Lung (tissue), 17 donors: ENCODE measurements at places on chromosomes 3 and 15. TPM values are rescaled to one million over a fixed set of nuclear protein-coding genes. Genes with fewer than 3 reads are reported as not detected.

TIMP4 gene
- 17.2 TPM for total RNA-seq

TPRG1 gene
- total RNA-seq: 10.5 TPM

HIGD2B gene
- total RNA-seq: not detected

SLCO2A1 gene
- total RNA-seq: 131 TPM

DNA sequence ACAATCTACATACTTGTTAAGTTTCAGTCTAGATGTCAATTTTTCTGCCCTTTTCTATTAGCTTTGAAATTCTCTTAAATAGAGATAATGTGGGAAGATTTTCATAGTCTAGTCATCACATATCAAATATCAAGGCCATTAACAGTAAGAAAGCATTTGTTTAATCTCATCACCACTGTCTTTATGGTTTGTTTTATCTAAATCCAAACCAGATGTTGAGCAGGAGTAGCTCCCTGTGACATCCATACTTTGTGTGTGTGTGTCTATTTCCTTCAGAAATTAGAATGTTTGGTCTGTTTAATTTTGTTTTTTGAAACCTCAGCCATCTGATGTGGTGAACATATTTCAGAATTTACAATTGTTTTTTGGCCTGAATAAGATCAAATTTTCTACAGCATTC is 23.1 kb upstream of the GOLGA8B start:
- peak; percentile 73 for DNase-seq

SPATA12 gene
- total RNA-seq: not detected

TAMM41 gene
- 16.7 TPM for total RNA-seq

DNA sequence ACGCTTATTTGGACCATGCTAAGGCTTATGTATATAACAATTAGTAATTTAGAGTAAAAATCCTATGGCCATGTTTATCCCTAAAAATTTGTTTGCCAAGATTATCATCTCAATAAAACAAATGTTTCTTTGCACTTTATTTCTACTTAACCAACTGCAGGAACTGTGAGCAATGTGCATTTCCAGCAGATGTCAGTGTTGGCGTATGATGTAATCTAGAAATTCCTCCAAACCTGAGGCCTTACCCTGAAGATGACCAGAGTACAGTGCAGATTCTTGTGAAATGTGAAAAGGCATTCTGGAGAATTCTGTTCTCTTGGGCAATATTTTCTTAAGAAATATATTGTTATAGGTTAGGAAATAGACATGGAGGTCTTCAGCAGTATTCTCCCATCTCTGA is 205.9 kb downstream of the MBNL1 start:
- peak; percentile 83 for DNase-seq

TMCO5A gene
- total RNA-seq: not detected

GRCh38 chr3:161462138-161462537 is 34.5 kb upstream of the OTOL1 start:
- no peak for DNase-seq

DNA sequence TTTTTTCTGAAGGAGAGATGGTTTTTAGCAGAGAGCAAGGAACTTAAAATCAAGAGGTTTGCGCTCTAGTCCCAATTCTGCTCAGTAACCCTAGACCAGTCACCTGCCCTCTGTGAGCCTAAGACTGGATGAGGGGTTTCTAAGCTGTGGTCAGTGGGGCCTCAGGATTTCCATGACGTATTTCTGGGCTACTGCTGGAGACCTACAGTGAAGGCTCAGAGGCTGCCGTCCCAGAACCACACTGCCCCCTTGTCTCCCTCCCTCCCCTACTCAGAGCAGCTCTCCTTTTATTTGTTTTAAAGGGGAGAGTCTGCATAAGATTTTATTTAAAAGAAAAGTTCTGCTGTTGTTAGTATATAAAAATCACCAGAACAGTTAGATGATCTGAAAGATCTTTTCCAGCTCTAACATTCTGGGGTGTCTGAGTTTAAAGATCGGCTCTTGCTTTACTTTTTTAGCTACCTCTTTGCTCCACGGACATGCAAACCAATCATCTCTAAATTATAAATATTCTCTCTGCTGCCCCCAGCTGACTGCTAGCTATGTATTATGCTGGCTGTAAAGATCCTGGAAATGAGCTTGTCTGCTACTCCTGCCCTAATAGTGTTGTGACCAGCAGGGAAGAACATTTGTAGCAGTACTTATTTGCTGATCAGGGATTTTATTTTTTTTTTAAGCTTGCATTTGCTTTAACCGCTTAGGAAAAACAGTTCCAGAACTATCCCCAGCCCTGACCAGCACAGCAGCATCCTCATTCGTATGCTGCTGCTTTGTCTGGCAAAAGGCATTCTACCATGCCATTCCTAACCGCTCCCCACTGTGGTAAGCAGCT is 28.6 kb upstream of the NDUFB4 start:
- DNase-seq: peak; percentile 74

DNA sequence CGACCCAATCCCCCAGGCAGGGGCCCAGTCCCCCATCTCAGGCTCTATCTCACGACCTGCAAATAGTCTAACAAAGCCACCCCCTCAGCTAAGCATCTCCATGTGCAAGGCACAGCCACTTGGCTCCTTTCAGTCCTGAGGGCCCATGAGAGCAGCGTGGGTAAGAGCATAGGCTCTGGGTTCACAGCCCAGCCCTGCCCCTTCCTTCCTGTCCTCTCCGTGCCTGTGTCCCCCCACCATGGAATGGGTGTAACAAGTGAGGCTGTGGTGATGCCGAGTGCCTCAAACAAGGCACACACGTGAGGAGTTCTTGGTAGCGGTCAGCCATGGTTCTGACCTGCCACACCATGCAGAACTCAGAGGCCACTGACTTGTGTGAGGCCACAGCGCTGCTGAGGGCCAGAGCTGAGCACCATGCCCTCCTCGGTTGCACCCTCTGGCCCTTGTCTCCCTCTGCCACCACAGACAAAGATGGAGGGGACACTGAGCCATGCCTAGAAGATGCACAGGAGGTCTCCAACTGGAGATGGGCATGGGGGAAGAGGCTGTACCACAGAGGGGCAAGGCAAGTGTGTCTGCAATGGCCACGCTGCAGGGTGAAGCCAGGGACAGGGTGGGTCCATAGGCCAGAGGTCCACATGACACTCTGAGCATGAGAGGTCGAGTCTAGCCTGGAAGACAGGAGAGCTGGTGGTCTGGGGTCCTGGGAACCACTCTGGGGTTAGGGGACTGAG is 10.0 kb downstream of the TPRA1 start:
- DNase-seq: no peak

DNA sequence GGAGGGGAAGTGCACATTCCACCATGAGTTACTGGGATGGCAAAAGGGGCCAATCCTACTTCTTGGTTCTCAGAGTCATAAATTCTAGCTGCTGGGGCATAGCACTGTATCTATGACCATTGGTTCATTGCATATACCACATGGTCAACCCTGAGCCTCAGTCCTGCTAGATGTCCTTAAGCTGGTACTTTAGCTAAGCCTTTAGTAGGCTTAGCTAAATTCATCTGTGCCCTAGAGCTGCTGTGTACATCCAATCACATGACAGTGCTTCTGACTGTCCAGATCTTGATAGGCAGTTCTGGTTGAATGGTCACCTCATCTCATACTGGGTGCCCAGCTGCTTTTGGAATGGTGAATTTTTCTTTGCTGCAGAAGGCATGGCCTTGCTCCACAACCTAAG is 8.2 kb downstream of the NDUFB4 start:
- DNase-seq: no peak

- DNase-seq: no peak
Measured at GRCh38 chr3:7657214-7658112, 796.5 kb downstream of the GRM7 start.

ARL8B gene
- 84.2 TPM for total RNA-seq

GRCh38 chr3:126419886-126420786 is 25.4 kb downstream of the CFAP100 start:
- no peak for DNase-seq

GRCh38 chr3:197510642-197511018 is 45.1 kb downstream of the BDH1 start:
- DNase-seq: no peak

- DNase-seq: no peak
Measured at GRCh38 chr3:99458013-99458412, 180.4 kb upstream of the COL8A1 start.

OSTN gene
- not detected for total RNA-seq

DNA sequence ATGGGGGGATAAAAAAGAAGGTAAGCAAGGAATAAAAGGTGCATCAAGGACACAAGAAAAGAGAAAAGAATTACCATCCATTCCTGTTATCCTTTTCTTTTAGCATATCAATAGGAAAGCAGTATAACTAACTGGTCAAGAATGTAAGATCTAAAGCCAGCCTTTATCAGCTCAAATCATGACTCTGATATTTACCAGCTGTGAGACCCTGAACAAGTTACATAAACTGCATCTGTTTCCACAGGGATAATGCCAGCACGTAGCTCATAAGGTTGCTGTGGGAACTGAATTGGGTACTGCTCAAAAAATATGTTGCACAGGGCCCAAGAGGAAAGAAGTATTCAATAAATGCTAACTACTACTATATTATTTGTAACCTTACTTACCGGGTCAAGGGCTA is 1092.2 kb upstream of the CFAP20DC start:
- peak; percentile 60 for DNase-seq

STIMATE gene
- total RNA-seq: 62.5 TPM

SCG5 gene
- 0.77 TPM for total RNA-seq

TMIE gene
- total RNA-seq: 0.52 TPM

LRRC34 gene
- total RNA-seq: 17.5 TPM

GRCh38 chr3:111244760-111245159 is 173.1 kb downstream of the NECTIN3 start:
- DNase-seq: peak; percentile 13

RPS27L gene
- total RNA-seq: 69.6 TPM

GRM7 gene
- 1.3 TPM for total RNA-seq

DNA sequence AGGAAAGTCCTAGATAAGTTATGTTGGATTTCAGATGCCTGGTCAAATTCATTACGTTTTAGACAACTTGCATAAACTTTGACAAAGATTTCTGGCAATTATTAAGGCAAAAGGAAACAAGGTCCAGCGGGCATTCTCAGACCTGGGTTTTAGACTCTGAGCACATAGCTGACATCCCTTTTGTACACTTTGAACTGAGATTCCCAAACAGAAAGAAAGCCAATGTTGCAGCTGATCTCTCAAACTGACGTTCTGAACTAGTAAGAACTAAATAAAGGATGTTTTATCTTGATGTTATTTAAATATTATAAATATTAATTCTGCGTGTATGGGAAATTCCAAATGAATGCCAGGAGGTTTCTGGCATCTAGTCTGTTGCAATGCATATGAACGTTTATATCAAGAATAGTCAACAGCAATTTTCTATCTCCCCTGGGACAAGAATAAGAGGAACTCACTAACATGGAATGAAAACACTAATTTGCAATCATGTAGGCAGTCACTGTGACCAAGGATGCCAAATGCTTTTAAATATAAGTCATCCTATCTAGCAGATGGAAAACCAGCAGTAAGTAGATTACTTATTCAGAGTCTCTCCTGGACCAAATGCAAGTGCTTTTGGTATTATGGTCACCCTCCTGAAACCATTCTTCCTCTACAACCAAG is 202.1 kb downstream of the GREM1 start:
- peak; percentile 9 for DNase-seq

DNA sequence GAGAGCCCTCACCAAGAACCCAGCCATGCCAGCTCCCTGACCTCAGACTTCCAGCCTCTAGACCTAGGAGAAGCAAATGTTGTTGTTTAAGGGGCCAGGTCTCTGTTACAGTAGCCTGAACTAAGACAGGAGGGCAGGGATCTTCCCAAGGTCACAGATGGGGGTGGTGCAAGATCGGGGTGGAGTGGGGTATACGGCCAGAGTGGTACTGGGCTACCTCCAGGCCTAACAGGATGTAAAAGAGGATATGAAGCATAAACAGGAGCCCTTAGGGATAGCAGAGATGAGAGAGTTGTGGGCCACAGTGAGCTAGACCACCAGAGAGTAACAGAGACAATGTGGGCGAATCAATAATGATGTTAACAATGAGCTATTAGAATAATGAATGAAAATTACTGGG is 82.9 kb downstream of the TOP2B start:
- DNase-seq: no peak

DNA sequence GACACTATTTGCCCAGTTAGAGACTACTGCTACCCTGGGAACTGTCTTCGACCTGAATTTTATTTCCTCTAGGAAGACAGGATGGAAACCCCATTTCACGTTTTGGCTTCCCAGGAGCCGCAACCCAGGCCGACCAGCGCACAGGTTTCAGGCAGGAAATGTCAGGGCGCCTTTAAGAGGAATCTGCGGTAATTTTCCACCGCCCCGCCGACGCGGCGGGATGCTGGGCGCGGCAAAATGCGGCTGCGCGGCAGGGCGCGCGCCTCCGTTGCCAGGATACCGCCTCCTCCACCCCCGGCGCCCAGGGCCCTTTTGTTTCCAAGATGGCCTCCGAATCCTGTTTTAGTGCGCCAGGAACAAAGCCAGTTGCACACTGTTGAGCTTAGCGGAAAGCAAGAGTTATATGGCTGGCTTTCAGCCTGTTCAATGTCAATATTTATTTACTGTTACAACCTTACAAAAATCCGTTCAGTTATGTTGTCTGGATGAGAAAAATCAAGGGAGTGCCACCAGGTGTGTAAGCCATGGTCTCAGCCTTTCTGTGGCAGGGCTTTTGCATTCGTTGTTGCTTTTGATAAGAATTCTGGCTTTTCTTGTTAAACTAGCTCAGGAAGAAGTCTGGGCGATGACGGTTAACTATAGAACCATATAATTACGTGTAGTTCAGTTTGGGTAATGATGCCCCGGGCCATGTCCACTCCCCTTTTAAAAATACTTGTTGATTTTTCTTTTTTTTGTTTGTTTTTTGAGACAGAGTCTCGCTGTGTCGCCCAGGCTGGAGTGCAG is 79.7 kb upstream of the CHD2 start:
- DNase-seq: peak; percentile 95

- DNase-seq: no peak
Measured at GRCh38 chr3:65006300-65006739, 318.5 kb upstream of the ADAMTS9 start.

GRCh38 chr3:127791221-127791913 is 30.9 kb downstream of the MGLL start:
- DNase-seq: peak; percentile 77

DNA sequence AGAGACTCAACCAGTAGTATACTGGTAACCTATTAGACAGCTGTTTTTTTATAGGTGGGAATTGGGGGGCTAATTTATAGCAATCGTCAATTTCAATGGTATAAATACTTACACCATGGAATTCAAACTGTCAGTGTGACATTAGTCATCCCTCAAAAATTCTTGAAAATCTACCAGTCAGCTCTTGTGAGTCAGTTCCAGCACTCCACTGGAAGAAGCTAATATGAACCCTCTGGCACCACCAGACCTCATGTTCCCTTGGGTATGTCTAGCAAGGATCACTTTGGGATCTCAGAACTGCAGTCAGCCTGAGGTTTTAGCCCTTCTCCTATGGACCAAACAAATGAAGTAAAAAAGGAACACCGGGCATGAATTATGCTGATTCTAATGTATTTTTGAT is 11.8 kb upstream of the UACA start:
- DNase-seq: no peak

GPR62 gene
- not detected for total RNA-seq

- no peak for DNase-seq
Measured at GRCh38 chr3:107939691-107940442, 151.0 kb downstream of the CD47 start.

DNA sequence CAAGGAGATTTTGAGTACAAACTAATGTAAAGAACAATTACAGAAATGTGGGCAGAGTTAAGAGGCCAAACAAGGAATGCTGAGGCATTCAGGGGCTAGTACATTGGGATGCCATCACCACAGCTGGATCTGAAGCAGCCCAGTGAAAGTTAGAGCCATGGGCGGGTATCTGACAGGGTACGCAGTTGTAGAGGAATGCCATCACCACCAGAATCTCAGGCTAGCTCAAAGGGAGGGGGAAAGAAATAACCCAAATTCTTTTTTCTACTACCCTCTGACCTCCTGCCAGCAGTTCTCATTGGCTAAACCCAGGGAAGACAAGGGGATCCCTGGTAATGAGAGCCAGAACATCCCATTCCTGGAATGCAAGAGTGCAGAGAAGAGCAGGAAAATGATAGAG is 9.0 kb upstream of the TSC22D2 start:
- DNase-seq: no peak
